WTC11 (cell line): ENCODE measurements at places on chromosomes 16 and 17. TPM values are rescaled to one million over a fixed set of nuclear protein-coding genes. Genes with fewer than 3 reads are reported as not detected.

DNA sequence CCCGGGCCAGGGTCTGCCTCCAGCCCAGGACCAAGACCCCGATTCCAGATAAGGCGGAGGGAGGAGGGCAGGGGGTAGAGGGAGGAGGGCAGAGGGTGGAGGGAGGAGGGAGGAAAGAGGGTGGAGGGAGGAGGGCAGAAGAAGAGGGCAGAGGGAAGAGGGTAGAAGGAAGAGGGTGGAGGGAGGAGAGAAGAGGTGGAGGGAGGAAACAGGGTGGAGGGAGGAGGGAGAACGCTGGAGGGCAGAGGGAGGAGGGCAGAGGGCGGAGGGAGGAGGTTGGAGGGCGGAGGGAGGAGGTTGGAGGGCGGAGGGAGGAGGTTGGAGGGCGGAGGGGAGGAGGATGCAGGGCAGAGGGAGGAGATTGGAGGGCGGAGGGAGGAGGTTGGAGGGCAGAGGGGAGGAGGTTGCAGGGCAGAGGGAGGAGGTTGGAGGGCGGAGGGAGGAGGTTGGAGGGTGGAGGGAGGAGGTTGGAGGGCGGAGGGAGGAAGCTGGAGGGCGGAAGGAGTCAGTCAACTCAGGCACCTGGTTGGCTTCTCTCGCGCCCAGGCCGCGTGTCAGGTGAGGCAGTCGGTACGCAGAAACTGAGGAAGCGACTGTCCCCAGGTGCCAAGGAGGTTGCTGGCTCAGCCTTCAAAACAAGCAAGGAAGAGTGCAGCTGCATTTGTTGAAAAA lies 65.2 kb downstream of the KLHDC4 start:
- H3K4me3 ChIP-seq, result no peak overlapping the region
- DNase-seq, result no peak
- H3K27ac ChIP-seq, result no peak overlapping the region
- H3K36me3 ChIP-seq, result peaks cover 23% of the 10 kb centered on the region
- no peaks in the 10 kb centered on the region for H3K27me3 ChIP-seq

GRCh38 chr17:80851277-80851925 lies 140.2 kb upstream of the CHMP6 start:
- peaks cover 7% of the 10 kb centered on the region for H3K4me1 ChIP-seq
- DNase-seq, result no peak
- H3K27ac ChIP-seq, result peak overlapping the region; percentile 51
- H3K4me3 ChIP-seq, result no peak overlapping the region
- H3K36me3 ChIP-seq, result peaks cover 12% of the 10 kb centered on the region; the same call in 1 of the 2 replicates

- peaks cover 5% of the 10 kb centered on the region; the same call in 1 of the 2 replicates for H3K27me3 ChIP-seq
- no peak for DNase-seq
- no peak overlapping the region for H3K27ac ChIP-seq
- H3K4me1 ChIP-seq, result no peaks in the 10 kb centered on the region
These were observed 815 bp downstream of the KRT35 start for GRCh38 chr17:41480136-41480535.

DNA sequence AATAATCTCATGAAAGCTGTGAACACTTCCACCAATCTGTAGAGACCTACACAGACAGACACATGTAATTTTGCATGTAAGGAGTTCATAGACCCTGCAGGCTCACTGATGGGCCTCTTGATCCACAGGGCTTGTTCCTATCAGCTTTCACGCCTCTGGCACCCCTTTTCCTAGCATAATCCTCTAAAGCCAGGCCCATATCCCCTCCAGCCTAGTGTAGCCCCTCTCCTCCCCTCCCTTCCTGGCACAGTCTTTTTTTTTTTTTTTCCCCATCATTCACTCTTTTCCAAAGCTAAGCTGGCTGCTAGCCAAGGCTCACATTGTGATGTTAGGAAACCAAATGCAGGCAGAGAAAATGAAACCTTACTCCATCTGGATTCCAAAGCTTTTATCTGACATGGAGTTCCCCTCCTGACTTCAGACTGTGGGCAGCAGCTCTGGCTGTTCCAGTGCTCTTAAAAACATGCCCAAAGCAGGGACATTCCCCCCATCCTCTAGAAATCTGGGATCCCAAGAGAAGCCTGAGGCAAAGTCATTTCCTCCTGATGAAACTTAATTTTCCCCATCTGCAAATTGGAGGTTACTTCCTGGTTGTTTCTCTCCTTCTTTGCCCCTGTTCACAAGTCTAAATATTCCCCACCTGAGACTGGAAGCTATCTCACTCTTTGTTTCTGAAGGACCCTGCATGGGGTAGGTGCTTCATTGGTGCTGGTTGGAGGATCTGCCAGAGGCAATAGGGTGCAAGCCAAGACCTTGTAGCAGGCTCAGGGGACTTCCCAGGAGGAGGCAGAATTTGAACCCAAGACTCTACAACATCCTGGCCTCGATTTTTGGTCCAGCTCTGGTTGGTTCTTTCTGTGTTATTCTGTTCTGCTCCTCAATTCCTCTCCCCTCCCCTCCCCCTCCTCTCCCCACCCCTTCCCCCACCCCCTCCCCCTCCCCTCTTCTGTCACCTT lies 9.9 kb upstream of the CCL5 start:
- H3K4me3 ChIP-seq, result no peak overlapping the region
- no peaks in the 10 kb centered on the region for H3K36me3 ChIP-seq
- H3K4me1 ChIP-seq, result peaks cover 22% of the 10 kb centered on the region
- no peak for DNase-seq

- no peak overlapping the region for H3K27ac ChIP-seq
- DNase-seq, result no peak
- H3K4me1 ChIP-seq, result peaks cover 44% of the 10 kb centered on the region
- peaks cover 14% of the 10 kb centered on the region for H3K36me3 ChIP-seq
- H3K27me3 ChIP-seq, result no peaks in the 10 kb centered on the region
- H3K4me3 ChIP-seq, result no peak overlapping the region
These were observed 239.2 kb downstream of the PRKCA start for GRCh38 chr17:66541461-66542128.

GRCh38 chr16:79598348-79599181 lies 2.0 kb downstream of the MAF start:
- H3K36me3 ChIP-seq, result no peaks in the 10 kb centered on the region
- H3K4me3 ChIP-seq, result peak overlapping the region; percentile 81
- H3K4me1 ChIP-seq, result peaks cover 46% of the 10 kb centered on the region
- peaks cover 21% of the 10 kb centered on the region for H3K27me3 ChIP-seq
- H3K27ac ChIP-seq, result no peak overlapping the region
- DNase-seq, result peak; percentile 60

- H3K36me3 ChIP-seq, result no peaks in the 10 kb centered on the region
- no peak overlapping the region for H3K27ac ChIP-seq
- peak; percentile 59 for DNase-seq
- H3K4me3 ChIP-seq, result no peak overlapping the region
- H3K27me3 ChIP-seq, result peaks cover 81% of the 10 kb centered on the region
- no peaks in the 10 kb centered on the region for H3K4me1 ChIP-seq
These were observed 20.9 kb downstream of the RPTOR start for GRCh38 chr17:80565343-80566053.

DNA sequence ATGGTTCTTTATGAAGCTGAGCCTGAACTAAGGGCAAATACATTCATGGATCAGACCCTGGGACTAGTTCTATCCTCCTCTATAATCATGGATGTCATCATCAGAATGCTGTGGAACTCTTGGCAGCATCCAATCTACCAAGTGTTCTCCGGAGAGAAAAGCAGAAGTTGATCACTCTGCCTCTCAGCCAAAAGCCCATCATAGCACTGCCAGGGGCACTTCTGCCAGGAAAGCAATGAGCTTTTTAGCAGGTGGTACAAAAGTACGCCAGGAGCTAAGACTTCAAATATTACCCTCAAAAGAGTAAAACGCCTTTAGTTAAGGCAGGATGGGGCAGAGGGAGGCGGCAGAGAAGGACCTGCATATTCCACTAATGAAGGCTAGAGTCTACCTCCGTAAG lies 279.0 kb downstream of the SLC39A11 start:
- DNase-seq, result no peak
- no peaks in the 10 kb centered on the region for H3K27me3 ChIP-seq
- no peaks in the 10 kb centered on the region for H3K4me1 ChIP-seq
- H3K4me3 ChIP-seq, result no peak overlapping the region
- no peak overlapping the region for H3K27ac ChIP-seq

DNA sequence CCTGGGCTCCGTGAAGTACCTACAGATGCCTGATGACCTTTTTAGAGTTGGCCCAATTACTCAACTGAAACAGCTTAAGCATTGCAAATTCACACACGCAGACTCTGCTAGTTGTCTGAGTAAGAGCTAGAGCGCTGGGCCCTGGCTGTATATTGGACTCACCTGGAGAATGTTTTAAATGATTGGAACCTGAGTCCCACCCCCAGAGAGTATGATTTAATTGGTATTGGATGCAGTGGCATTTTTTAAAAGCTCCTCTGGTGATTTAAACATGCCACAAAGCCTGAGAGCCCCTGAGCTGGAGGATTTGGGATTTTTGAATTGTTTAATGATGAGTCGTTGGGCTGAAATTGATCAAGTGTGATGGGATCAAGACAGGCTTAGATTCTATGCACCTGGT lies 143.9 kb upstream of the SDK2 start:
- H3K36me3 ChIP-seq, result no peaks in the 10 kb centered on the region
- peaks cover 10% of the 10 kb centered on the region; the same call in 1 of the 2 replicates for H3K27me3 ChIP-seq
- no peak for DNase-seq
- H3K27ac ChIP-seq, result no peak overlapping the region

DNA sequence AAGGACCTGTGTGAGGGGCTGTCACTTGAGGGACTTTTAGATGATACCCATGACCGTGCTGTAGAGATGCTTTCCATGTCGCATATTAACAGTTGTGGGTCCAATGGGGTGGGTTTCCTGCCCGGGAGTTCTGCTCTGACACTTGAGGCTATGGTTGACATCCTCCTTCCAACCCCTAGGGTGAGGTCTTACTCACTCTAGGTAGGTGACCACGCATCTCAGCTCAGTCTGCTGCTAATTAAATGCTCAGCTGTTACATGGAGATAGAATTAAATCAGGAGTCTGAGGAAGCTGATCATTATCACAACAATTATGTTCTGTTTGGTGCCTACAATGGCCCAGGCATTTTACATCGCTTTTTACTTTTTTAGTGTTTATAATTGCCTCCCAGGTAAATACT lies 40.2 kb downstream of the OSBPL7 start:
- DNase-seq, result no peak
- H3K27me3 ChIP-seq, result peaks cover 24% of the 10 kb centered on the region
- no peaks in the 10 kb centered on the region for H3K4me1 ChIP-seq
- H3K4me3 ChIP-seq, result no peak overlapping the region
- no peaks in the 10 kb centered on the region for H3K36me3 ChIP-seq
- no peak overlapping the region for H3K27ac ChIP-seq

- H3K4me1 ChIP-seq, result peaks cover 13% of the 10 kb centered on the region
- H3K4me3 ChIP-seq, result no peak overlapping the region
- peaks cover 11% of the 10 kb centered on the region for H3K27me3 ChIP-seq
- DNase-seq, result no peak
These were observed 8.5 kb downstream of the HS3ST6 start for GRCh38 chr16:1909561-1910231.

DNA sequence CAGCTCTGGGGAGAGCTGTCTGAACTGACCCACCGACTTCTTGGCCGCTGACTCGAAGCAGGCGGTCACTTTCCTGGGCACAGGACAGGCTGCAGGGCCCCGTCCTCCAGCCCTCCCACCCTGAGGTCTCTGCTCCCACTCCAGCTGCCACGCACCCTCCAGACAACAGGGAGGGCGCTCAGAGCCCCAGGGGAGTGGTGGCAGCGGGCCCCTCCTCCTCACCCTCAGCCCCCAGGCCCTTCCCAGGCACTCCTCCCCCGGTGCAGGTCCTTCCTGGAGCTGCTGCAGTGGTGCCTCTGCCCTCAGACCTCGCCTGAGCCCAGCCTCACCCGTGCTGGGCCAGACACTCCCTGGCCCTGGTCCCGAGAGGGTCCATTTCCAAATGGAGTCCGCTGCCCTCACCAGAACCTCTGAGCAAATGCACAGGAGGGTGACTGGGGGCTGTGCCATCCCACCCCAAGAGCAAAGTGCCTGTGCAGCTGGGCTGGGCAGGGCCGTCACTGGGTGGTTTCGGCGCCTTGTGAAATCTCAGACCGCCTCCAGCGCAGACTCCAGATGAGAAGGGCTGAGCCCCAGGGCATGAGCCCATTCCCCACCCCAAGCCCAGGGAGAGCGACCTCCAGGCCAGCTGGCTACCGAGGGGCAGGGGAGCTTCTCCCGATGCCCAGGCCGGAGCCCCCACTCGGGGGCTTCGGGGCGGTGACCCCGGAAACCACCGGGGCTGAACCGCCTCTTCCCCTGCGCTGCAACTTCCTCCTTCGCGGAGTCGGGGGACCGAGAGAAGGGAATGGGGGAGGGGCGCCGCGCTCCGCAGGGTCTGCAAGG lies 717 bp downstream of the CYBA start:
- H3K27ac ChIP-seq, result no peak overlapping the region; the same call in 1 of the 2 replicates
- H3K36me3 ChIP-seq, result peaks cover 8% of the 10 kb centered on the region
- H3K27me3 ChIP-seq, result no peaks in the 10 kb centered on the region
- H3K4me3 ChIP-seq, result peak overlapping the region; percentile 82

- peaks cover 11% of the 10 kb centered on the region for H3K4me1 ChIP-seq
- no peak overlapping the region for H3K27ac ChIP-seq
- DNase-seq, result no peak
- peaks cover 4% of the 10 kb centered on the region; the same call in 1 of the 2 replicates for H3K27me3 ChIP-seq
These were observed 57.2 kb upstream of the SEC14L1 start for GRCh38 chr17:77083531-77083930.

DNA sequence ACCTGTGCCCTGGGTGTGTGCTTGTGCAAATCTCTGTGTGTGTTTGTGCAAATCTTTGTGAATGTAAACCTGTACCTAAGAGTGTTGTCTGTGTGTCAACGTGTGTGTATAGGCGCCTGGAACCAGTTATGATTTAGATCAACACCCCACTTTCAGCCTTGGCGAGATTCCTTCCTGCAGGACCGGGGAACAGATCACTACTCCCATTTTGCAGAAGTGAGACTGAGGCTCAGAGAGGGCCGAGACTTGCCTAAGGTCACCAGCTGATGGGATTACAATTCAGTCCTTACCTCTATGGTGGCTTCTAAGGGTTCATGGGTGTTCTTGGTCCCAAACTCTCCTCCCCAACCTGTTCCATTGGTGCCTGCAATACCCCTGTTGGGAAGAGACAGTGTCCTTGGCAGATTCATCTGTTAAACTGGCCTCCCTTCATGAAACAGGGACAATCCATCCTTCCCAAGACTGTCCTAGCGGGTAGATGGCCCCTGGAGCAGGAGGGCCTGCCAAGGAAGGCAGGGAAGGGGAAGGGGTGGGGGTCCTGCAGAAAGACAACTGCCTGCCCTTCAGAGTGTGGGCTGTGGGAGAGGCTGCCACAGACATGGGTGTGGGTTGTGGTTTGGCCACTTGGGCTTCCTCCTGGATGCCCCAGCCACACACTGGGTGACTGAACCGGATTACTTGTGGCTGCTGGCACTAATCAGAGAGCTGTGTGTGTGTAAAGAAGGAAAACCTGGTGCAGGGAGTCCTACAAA lies 6.9 kb upstream of the MAPK7 start:
- H3K36me3 ChIP-seq, result no peaks in the 10 kb centered on the region
- H3K4me1 ChIP-seq, result peaks cover 2% of the 10 kb centered on the region; the same call in 1 of the 2 replicates
- DNase-seq, result no peak
- H3K27ac ChIP-seq, result peak overlapping the region; percentile 16; the same call in 1 of the 2 replicates
- no peak overlapping the region for H3K4me3 ChIP-seq
- no peaks in the 10 kb centered on the region for H3K27me3 ChIP-seq

CXCL16 gene
- 3.2 to 3.8 TPM (median 3.5 TPM) in 3 replicates for total RNA-seq

EME1 gene
- total RNA-seq, result 22.8 to 27.1 TPM (median 24.9 TPM) in 3 replicates

TM4SF5 gene
- not detected in 3 replicates for total RNA-seq

EFNB3 gene
- total RNA-seq, result 14.3 to 14.7 TPM (median 14.5 TPM) in 3 replicates

BIRC5 gene
- 115 to 117 TPM (median 117 TPM) in 3 replicates for total RNA-seq

DPEP1 gene
- 13.6 to 26.5 TPM (median 24.7 TPM) in 3 replicates for total RNA-seq

AIPL1 gene
- total RNA-seq, result 0.32 to 0.71 TPM (median 0.46 TPM) in 3 replicates

MEIOB gene
- total RNA-seq, result 1.4 to 3.9 TPM (median 3.3 TPM) in 3 replicates

PDILT gene
- not detected in 3 replicates for total RNA-seq

HEATR9 gene
- total RNA-seq, result not detected in 3 replicates

TBC1D3E gene
- total RNA-seq, result not detected in 3 replicates
